Activated effector memory CD4-positive, alpha-beta T cell treated with Interleukin-2 at 50 U/mL for 16 hours (primary cell): ENCODE measurements at places on chromosomes 6 and 20.

DNA sequence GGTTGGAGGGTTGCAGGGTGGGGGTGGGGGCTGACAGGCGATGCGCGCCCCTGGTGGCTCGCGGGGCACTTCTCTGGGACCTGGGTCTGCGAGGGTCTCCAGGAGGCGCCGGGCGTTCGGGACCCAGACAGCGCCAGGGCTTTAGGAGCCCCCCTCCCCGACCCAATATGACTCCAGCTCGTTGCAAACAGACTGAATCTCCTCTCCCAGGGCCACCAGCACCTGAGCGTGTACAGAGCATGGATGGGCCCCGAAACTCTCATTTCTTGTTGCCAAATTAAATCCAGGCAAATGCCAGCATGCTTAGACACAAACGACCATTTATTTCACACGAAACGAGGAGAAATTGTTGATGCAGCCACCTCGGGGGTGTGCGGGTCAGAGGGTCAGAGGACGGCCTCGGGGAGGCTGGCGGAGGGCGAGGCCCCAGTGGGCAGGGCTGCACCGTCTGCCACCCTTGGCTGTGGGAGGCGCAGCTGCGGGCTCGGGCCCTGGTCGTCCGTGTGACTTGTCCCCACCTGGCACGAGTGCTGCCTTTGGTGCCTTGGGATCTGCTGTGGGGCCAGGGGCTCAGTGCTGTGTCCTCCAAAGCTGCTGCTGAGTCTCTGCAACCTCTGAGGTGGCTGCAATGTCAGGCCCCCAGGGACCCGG lies 20.9 kb upstream of the GATA5 start:
- no peak for DNase-seq

DNA sequence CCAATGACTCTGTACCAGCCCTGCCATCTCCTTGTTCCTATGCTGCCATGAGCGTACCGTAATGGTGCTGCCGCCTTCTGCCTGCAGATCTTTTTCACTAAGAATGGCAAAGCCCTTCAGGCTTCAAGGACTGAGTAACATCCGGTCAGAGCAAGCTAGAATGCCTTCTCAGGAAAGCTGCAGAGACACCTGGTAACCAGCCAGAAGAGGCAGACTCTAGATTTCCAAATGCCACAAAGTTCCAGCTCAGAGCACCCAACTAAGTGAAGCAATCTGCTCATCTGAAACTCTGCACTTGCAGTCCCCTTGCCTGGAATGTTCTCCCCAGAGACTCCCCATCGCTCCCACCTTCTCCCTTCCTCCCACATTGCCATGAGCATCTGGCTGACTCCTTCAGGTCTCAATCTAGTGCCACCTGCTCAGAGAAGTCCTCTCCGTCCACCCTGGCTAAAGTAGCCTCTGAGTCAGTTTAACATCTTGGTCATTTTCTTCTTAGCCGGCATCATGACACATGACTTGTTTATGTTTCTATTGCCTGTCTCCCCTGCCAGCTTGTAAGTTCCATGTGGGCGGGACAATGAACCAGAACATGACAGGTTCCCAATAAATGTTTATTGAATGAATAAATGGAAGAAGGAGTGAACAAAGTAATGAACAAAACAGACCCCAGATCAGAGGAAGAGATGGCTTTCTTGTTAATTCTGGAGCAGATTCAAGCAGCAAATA lies 6.9 kb upstream of the OCSTAMP start:
- no peak for DNase-seq

DNA sequence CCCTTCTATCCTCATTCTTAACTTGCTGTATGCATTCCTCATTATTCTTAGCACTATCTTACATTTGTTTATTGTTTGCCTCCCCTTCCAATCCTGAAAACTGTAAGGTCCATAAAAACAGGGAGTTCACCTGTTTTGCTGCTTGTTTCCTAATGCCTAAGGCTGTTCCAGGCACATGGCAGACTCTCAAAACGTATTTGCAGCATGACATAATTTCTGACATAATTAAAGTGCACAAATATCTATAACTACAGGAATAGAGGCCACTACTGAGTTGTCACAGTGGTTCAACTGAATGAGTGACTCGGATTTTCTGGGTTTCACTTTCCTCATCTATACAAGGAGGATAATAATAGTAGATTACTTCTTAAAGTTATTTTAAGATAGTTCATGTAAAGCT lies 83.0 kb downstream of the HFE start:
- no peak for DNase-seq

DNA sequence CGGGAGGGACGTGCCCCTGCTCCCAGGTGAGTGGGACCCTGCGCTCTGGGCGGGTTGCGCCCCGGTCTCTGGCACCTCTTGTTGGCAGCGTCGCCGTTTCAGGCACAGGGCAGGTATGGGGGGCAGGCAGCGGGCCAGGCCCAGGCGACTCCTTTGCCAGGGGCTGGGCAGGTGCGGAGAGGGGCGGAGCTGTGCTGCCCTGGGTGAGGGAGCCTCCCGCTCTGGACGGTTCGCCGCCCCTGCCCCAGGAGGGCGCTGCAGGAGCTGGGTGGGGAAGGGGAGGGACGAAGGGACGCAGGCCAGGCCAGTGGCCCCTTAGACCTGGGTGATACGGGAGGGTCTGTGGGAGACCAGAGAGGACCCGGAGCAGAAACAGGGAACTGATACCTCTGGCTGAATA lies 663.9 kb upstream of the DEFB115 start:
- DNase-seq, result no peak

- DNase-seq, result no peak
Observed at GRCh38 chr20:20440481-20440880, 72.6 kb downstream of the INSM1 start.

GRCh38 chr6:84774157-84774984 lies 10.0 kb upstream of the TBX18 start:
- no peak for DNase-seq

GRCh38 chr6:81166770-81167169 lies 585.7 kb downstream of the TENT5A start:
- no peak for DNase-seq

DNA sequence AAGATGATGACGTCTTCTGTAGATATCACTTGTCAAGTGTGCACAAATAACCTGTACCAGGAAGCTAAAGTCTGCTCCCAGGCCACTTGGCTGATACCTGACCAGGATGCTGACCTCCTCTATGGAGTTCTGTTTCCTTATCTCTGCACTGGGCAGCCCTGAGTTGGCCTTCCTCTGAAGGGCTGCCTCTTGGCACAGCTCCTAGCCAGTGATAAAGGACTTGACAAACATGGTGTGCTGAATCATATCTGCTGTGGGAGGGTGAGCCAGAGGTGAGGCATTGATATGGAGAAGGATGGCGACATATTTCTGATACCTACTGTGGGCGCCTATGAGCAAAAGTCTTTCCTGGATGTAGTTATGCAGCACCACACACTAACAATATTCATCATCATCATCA lies 32.8 kb upstream of the FOXA2 start:
- DNase-seq, result no peak

GRCh38 chr6:118333772-118334171 lies 214.3 kb upstream of the PLN start:
- no peak for DNase-seq

GRCh38 chr20:9331707-9332435 lies 182.5 kb upstream of the LAMP5 start:
- no peak for DNase-seq

GRCh38 chr6:119273272-119274196 lies 76.0 kb downstream of the MAN1A1 start:
- no peak for DNase-seq

- DNase-seq, result peak; percentile 24
Observed at GRCh38 chr20:2005831-2006426, 12.1 kb upstream of the PDYN start.

- no peak for DNase-seq
Observed at GRCh38 chr20:60803335-60804055, 448.6 kb upstream of the CDH4 start.

DNA sequence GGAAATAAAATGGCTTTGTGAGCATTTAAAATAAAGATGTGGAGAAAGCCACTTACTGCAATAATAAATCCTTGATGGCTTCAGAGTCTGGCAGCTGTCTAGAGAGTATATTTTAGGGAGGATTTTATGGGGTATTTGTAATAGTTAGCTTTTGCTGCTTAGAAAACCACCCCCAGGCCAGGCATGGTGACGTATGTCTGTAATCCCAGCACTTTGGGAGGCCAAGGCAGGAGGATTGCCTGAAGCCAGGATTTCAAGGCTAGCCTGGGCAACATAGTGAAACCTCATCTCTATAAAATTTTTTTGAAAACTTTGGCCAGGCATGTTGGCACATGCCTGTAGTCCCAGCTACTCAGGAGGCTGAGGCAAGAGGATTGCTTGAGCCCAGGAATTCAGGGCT lies 63.8 kb downstream of the ISM1 start:
- no peak for DNase-seq

DNA sequence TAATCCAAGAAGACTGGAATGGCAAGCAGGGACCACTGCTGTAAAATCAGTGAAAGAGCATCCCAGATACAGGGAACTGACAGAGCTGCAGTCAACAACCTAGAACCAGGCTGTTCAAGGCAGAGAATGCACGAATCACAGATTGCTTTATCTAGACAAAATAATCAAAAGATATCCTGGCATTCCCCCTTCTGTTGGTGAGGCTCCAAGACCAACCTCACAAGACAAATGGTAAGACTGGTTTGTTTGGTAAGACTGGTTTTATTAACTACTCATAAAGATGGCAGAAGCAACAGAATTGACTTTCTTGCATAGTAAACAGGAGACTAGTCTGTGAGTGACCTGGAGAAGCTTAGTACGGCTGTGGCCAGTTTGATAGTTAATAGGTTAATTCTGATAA lies 88.8 kb upstream of the AHI1 start:
- no peak for DNase-seq

DNA sequence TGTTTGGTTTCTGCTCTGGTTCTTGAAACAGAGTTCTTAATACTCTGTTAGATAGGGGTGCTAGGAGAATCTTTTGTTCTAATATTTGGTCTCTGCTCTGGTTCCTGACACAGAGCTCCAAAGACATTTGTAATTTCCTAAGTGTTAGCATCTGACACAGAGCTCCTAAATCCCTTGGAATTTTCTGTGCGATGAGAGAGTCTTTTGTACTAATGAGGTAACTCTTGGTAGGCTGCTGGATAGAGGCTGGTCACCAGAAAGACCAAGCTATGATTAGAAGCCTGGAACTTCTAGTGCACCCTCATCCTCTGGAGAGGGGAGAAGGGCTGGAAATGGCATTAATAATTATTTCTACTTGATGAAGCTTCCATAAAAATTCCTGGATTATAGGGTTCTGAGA lies 7.7 kb upstream of the CD109 start:
- no peak for DNase-seq

- DNase-seq, result no peak
Observed at GRCh38 chr6:69097948-69098347, 462.9 kb downstream of the ADGRB3 start.

- no peak for DNase-seq
Observed at GRCh38 chr6:88376768-88377387, 210.7 kb upstream of the CNR1 start.

DNA sequence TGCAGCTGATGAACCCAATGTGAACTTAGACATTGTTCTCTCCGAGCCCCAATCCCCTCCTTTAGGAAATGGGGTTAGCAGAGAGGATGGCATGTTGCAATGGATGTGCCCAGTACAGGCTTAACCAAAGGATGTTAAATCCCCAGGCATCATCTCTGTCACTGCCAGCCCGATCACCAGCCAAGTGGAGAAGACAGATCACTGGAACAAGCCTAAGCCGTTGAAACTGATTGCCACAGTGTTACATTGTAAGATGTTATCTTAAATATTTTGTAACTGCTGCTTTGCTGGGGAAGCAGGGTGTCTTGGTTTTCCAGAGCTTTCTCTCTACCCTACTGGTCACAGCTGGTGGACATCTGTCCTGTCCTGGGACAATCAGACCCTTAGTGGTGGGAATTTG lies 783.4 kb upstream of the CHD6 start:
- DNase-seq, result no peak

- DNase-seq, result no peak
Observed at GRCh38 chr20:62734326-62734725, 25.7 kb downstream of the NTSR1 start.

DNA sequence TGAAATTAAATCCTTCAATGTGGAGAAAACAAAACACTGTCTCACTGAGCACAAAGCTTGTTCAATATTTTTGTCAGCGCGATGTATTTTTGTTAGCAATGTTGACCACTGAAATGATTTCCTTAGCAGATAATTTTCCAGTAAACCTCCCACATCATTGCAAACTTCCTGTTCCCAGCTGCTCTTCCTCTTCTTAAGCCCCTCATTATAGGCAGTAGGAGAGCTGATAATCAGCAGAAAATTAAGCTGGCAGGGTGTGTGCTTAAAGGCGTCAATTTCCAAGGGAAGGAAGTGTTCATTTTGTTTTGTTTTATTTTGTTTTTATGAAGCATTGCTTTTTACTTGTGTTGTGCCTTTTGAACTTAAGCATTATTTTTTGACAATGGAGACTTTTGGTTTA lies 29.1 kb upstream of the TMEM14A start:
- no peak for DNase-seq

- DNase-seq, result no peak
Observed at GRCh38 chr6:72216222-72217068, 330.1 kb downstream of the RIMS1 start.

- no peak for DNase-seq
Observed at GRCh38 chr20:43322851-43323250, 133.1 kb upstream of the PTPRT start.

DNA sequence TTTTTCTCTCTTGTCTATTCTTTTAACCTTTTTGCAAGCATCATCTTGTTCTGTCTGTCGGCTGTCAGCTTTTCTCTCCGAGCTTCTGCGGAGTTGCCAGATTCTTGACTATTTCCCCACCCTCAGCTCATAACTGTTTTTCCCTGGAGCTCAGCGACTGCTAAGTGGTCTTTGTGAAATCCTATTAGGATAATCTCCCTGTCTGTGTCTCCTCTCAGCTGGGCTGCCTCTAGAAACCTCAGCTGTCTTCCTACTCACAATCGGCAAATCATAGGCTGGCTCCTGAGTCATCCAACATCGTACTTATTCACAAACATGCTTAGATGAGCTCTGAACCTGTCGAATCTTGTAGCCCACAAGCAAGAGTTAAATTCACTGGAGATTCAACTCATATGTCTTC lies 332.3 kb downstream of the PTPRT start:
- DNase-seq, result no peak

- no peak for DNase-seq
Observed at GRCh38 chr6:41608443-41609151, 29.7 kb upstream of the MDFI start.

DNA sequence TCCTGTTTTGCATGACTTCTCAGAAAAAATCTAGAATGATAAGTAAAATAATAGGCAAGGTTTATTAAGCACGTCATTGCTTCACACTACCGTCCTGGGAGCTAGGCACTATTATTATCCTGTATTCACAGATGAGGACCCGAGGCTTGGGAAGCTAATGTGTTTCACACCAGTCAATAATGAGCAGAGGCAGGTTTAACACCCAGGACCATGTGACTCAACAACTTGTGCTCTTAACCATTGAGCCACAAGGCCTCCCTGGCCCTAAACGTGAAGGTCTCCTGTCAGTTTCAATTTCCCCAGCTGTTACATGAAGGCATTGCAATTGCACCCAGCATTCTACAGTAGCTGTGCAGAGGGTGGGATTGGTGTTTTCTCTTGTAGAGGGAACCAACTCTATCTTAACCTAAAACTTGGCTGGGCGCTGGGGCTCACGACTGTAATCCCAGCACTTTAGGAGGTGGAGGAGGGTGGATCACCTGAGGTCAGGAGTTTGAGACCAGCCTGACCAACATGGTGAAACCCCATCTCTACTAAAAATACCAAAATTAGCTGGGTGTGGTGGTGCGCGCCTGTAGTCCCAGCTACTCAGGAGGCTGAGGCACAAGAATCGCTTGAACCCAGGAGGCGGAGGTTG lies 191.2 kb downstream of the BCAS1 start:
- no peak for DNase-seq

- no peak for DNase-seq
Observed at GRCh38 chr6:4973982-4974745, 29.7 kb downstream of the RPP40 start.

GRCh38 chr6:47352966-47353365 lies 43.3 kb upstream of the TNFRSF21 start:
- DNase-seq, result no peak
